ENCODE measurements at places on chromosomes 1 and 21.

- no peak for DNase-seq
Measured at GRCh38 chr1:41515131-41515678, 30.7 kb upstream of the EDN2 start.

DNA sequence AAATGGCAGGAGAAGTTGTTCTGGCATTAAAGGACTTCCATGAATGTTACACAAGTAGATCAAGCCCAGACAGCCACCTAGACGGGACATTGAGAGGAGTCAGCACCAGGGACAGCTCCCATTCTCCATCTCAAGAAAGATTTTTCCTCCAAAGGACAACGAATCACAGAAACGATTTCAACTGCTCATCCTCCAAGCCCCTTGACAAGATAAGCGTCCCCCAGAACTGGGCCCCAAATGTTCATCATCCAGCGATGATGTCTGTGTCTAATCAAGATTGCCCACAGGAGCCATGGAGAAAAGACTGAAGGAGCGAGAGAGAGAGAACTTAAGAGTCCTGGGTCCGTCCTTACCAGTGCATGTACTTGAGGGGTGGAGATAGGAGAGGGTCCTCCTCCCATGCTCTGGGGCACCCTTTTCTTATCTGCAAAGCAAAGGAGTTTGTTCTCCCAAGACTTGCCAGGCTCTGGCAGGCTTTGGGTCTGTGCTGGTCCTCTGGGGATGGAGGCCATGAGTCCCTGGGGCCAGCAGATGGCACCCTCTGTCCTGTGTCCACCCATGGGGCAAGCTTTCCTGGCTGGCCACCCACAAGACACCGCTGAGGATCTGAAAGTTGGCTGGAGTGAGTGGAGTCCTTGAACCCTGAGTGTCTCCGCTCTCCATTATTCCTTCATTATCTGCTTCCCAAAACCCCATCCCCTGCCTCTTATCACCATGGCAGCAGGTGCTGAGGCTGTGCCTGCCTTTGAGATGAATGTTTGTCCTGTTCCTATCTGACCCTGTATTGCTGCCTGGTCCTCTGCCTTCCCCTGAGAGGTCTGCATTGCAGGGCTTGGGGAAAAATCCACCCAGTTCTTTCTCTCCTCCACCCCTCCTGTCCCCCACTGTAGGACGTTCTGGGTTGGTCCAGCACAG, 164.6 kb downstream of the ACTL8 start:
- no peak for DNase-seq

- no peak for DNase-seq
Measured at GRCh38 chr1:39395357-39395831, 96.0 kb upstream of the BMP8A start.

- no peak for DNase-seq
Measured at GRCh38 chr1:63545780-63546179, 22.5 kb downstream of the EFCAB7 start.

GRCh38 chr1:40094466-40095110, 2.5 kb downstream of the PPT1 start:
- DNase-seq = no peak

Data from stimulated activated CD4-positive, alpha-beta T cell treated with anti-CD3 and anti-CD28 coated beads, Interleukin-2, amount 100 ng/mL, for 4 hours (primary cell).